Right cardiac atrium (tissue), 5 donors: ENCODE measurements at places on chromosomes 7 and 10. TPM values are rescaled to one million over a fixed set of nuclear protein-coding genes. Genes with fewer than 3 reads are reported as not detected.

GRCh38 chr10:122856902-122857301 is 11.2 kb upstream of the CUZD1 start:
- no peak for DNase-seq

GRCh38 chr7:138753610-138754009 is 44.2 kb upstream of the TMEM213 start:
- no peak for DNase-seq

GRCh38 chr7:13034693-13035092 is 347.3 kb downstream of the ARL4A start:
- no peak for DNase-seq

DNA sequence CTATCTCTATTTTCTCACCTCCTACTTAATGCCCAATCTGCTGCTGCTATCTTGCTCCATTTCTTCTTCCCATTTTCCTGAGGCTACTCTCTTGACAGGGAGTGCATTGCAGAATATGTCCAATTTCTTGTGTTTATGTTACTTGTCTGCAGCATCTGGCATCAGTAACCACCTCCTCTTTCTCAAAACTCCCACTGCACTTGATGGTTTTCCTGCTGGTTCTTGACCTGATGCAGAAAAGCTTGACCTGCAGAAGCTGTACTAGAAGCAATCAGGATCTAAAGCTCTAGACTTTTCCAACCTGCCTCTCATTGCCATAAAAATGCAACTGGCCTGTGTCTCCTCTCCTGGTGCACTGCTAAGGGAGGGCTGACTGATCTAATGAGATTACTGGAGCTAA is 287.8 kb downstream of the ZEB1 start:
- DNase-seq: no peak

- DNase-seq: no peak
Measured at GRCh38 chr7:5672468-5672867, 109.0 kb downstream of the RNF216 start.

The NME8 gene
- total RNA-seq: not detected

The PARD3 gene
- 27.3 TPM for total RNA-seq

The ADRB1 gene
- 46.3 TPM for total RNA-seq
